RPMI7951 (cell line): ENCODE measurements at places on chromosomes 13 and 19. TPM values are rescaled to one million over a fixed set of nuclear protein-coding genes. Genes with fewer than 3 reads are reported as not detected.

Gene CATSPERD
- not detected in 2 replicates for total RNA-seq

Gene ZNF154
- total RNA-seq: not detected in 2 replicates

DNA sequence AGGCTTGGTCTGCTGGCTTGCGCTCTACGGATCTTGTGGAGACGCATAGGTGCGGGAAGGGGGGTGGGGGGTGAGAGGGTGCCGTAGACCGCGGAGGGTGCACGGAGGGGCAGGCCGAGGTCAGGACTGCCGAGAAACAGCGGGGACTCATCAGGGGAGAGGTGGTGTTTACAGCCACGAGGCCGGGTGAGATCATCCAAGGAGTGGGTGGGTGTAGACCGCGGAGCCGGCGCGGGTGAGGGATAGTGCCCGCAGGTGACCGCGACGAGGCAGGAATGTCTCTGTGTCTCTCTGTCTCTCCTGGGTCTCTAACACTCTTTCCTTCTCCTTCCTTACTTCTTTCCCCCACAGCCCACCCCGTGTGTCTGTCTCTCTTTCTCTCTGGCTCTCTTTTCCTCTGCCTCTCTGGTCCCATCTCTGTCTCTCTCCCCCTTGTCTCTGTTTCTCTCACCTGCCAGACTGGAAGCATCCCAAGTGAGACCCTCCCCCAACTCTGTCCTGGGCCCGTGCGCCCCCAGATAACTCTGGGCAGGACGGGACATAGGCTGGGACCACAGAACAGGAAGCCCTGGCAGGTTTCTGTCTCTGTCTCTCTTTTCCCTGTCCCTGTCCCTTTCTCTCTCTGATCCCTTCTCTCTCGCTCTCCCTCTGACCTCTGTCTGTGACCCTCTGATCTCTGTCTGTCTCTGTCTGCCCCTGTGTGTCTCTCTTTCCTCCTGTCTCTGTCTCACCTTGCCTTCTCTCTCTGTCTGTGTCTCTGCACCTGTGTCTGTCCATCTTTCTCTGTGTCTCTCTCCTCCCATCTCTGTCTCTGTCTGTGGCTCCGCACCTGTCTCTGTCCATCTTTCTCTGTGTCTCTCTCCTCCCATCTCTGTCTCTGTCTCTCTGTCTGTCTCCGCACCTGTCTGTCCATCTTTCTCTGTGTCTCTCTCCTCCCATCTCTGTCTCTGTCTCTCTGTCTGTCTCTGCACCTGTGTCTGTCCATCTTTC lies 1.8 kb upstream of the KLK4 start:
- no peak for DNase-seq

- peak; percentile 15 for DNase-seq
These were observed 27.0 kb downstream of the SAE1 start for GRCh38 chr19:47157431-47158321.

DNA sequence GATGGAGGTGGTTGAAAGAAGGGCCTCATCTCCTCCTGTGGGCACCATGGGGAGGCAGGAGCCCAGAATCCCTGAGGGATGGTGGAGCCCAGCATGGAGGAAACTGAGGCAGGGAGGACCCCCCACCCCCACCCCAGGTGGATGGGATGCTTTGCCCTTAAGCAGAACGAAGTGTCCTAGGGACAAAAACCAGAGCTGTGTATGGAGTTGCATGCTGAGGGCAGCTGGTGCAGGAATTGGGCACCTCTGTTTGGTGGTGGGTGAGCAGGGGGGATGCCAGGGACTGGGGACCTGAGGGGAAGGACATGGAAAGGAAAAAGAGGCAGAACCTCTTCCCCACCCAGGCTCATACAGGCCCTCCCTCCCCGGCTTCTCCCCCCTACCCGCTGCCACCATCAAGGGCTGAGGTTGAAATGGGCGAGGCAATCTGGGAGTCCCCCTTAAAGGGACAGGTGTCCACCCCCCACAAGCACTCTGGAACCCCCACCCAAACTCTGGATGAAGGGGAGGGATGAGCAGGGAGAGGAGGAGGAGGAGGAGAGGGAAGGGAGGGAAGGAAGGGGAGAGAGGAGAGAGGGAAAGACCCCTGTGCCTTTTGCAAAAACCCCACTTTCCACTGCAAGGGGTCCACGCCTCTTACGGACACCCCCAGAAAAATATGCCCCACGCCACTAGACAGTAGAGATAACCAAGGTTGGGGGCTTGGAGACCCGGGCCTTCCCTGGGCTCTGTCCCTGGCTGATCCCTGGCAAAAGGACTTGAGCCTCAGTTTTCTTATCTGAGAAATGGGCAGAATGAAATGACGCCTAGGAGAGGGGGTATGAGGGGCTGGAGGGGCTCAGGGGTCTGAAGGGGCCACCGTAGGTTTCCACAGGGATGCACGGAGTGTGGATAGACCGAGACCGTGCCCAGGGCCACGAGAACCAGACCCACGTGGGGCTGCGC lies 5.9 kb downstream of the ONECUT3 start:
- no peak for DNase-seq

DNA sequence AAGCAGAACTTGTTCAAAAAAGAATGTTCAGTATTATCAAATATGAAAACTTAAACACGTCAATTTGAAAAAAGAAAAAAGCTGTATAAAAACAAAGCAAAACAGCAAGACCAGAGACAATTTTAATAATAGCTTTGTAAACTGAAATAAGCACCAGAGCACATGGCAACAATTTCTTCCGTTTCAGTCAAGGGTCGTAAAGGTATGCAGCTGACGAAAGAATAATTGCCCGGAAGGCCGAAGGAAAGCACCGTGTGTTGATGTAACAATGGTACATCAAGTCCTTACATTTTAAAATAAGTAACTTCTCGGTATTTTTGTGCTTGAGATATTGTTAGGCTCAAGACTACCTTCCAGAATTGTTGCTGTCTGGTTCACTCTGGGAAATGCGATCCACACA lies 1.7 kb downstream of the PROSER1 start:
- peak; percentile 13 for DNase-seq

DNA sequence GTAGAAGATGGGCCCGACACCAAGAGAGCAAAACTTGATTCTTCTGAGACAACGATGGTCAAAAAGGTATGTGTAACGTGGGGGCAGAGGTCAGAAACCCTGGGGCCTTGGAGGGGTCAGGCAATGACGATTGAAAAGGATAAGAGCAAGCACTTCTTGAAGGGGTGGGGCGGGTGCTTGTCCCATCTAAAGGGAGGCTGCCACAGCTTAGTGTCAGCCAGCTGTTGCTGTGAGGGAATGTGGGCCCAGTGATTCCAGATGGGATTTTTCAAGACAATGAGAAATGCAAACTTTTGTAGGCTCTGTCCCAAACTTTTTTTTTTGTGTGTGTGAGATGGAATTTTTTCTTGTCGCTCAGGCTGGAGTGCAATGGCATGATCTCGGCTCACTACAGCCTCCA lies 24.5 kb downstream of the SAE1 start:
- no peak for DNase-seq
